ENCODE measurements at places on chromosomes 3 and 15. TPM values are rescaled to one million over a fixed set of nuclear protein-coding genes. Genes with fewer than 3 reads are reported as not detected.

Gene SOX14
- total RNA-seq = 0.44 TPM

Gene PTPRG
- 33.2 TPM for total RNA-seq

Gene SCN5A
- total RNA-seq = 1.8 TPM

Gene HHLA2
- total RNA-seq = not detected

Gene CCR8
- total RNA-seq = not detected

DNA sequence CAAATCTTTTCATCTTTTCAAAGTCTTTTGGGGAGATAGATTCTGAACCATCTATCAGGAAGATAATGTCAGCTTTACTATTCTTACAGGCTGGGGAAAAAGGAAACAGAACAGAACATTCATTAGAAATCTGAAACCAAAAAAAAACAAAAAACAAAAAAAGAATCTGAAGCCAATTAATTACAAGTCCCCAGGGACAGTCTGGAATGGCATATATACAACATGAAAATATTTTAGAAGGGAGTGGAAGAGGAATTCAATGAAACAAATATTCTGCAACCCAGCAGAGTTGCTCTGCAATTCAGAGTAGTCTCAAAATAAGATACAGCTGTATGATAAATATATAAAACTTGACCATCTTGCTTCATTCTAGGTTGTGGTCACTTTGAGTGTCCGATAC is 41.7 kb upstream of the CAPN7 start:
- no peak for DNase-seq
- no peaks in the 10 kb centered on the region for H3K36me3 ChIP-seq
- no peak overlapping the region for H3K4me3 ChIP-seq
- H3K27ac ChIP-seq = no peak overlapping the region
- H3K4me1 ChIP-seq = no peaks in the 10 kb centered on the region
- peaks cover 26% of the 10 kb centered on the region for H3K27me3 ChIP-seq

GRCh38 chr15:101264911-101265641 is 12.2 kb downstream of the SELENOS start:
- H3K27ac ChIP-seq = no peak overlapping the region
- peaks cover 3% of the 10 kb centered on the region for H3K36me3 ChIP-seq
- DNase-seq = no peak
- H3K27me3 ChIP-seq = peaks cover 8% of the 10 kb centered on the region
- no peaks in the 10 kb centered on the region for H3K4me1 ChIP-seq

DNA sequence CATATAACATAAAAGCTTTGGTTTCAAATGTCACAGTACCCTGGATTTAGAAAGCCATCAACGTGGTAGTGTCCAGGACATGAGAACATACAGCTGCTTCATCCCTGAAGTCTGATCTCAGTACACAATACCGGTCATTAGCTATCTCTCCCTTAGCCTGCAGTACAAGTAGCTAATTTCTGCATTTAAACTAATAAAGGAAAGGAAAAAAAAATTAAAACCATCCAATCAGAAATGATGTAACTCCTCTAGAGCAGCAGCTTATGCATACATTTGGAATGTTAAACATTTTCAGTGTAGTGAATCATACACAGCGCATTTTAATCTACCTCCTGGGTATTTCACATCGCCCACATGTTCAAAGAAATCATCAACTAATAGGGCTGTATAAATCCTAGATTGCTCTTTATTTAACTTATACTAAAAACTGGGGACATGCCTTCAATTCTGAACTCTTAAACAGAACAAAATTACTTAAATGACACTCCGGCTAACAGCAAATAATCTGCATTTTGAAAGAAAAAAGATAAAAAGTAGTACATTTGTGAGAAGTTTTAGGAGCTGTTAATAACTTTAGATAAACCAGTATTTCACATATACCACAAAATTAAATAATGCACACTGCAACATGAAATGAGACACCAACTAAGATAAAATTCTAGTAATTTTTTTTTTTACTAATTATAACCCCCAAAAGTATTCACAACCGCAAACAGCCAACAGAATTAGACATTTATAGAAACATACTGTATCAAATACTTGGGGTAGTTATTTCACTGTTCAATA is 3.7 kb downstream of the IGF2BP2 start:
- no peak for DNase-seq
- H3K4me1 ChIP-seq = peaks cover 44% of the 10 kb centered on the region

All from mesothelial cell of epicardium (in vitro differentiated cells).